Prostate gland (tissue), 2 donors: ENCODE measurements at places on chromosomes 7 and 10. TPM values are rescaled to one million over a fixed set of nuclear protein-coding genes. Genes with fewer than 3 reads are reported as not detected.

- DNase-seq: no peak
Observed at GRCh38 chr10:48288661-48289060, 14.2 kb upstream of the FRMPD2 start.

- no peak for DNase-seq
Observed at GRCh38 chr10:43822631-43823580, 174.2 kb upstream of the ZNF32 start.

DNA sequence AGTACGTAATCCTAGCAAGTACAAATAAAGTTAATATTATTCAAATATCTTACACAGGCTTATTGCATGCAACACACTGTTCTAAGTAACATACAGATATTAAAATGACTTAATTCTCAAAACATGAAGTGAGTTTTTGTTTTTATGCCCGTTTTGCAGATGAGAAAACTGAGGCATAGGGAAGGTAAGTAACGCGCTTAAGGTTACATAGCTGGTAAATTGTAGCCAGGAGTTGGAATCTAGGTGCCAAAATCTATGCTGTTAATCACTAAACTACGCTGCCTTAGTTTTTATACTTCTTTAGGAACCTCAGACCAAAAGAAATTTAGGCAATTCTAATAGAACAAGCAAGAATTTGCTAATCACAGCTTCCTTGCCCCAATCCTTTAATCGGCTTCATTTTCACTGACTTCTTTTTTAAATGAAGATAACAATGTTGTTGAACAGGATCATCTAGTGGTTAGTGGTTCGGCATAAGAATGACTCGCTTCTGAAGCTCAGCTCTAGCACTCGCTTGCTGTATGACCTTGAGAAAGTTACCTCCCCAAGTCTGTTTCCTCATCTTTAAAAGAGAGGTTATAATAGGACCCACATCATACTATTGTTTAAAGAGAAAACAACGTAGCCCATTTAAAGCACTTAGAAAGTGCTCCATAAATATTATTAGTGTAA lies 1.0 kb upstream of the LRRTM3 start:
- DNase-seq: no peak

GRCh38 chr10:107427016-107427415 lies 262.5 kb upstream of the SORCS1 start:
- DNase-seq: no peak

DNA sequence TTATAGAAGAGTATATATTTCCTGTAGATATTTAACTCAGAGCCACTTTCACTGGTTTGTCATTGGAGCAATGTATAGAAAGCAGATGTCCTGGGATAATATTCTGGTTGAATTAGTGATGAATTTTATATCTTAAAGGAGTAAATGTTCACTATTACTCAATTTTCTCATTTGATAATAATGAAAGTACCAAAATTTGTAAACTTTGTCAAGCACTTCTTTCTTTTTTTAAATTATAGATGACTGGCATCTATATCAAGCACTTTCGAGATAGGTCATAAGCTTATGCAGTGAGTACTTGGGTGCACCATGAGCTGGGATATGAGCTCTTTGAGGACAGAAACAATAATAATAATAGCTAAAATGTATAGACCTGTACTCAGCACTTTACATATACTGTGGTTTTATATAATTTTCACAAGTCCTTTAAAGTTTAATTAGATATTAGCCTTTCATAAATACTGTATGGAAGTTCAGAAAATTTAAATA lies 11.3 kb downstream of the RSBN1L start:
- DNase-seq: no peak

GRCh38 chr7:41825927-41826480 lies 123.1 kb upstream of the INHBA start:
- DNase-seq: no peak

DNA sequence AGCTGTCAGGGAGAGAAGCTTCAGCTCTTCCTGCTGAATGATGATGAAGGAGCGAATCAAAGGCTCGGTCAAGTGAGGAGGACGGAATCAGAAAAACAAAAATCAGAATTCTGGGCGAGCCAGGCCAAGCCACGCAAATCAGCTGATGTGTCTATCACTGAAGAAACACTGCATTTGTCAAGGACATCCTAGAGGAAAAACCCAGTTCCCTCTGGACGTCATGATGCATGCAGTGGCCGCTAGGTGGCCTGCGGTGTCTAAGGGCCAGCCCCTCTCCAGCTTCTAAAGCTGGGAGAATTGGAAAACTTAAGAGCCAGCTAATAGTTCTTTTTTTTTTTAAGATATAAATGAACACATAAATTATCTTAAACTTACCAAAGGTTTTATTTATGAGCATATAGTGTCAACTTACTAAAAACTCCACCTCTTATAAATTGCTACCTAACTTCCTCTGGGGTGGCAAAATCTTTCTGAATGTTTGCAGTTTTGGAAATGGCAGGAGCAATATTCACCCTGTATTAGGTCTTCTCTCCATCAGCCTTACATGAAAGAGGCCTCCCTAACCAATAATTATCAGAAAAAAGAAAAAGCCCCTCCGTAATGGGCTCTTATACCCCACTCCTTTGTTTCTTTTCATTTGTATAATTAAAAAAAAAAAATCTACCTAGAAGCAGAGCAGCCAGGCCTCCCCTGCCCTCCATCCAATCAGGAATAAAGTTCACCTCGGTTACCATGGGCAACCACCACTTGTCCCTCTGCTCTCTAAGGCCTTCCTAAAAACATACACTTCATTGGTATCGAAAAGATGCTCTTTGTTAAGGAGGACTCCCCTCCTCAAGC lies 186.8 kb downstream of the USP6NL start:
- DNase-seq: no peak

- no peak for DNase-seq
Observed at GRCh38 chr7:7819442-7820247, 101.2 kb upstream of the RPA3 start.

Gene MYL10
- total RNA-seq: not detected

Gene TMEM178B
- 5.2 TPM for total RNA-seq

DNA sequence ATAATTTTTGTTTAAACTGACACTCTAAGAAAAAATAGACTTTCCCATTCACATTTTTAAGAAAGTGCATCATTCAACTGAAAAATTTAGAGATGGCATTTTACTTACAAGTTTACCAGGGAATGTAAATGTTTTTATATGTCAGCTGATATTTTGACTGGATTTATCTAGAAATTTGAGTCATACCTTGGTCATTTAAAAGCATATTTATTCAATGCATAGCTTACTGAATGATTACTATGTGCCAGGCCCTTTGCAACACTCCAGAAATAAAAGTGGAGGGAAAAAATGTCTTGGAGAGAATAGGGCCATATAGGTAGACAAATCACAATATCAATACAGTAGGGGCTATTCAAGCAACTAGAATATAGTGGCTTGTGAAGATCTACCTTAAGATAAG lies 98.4 kb upstream of the FAM3C start:
- no peak for DNase-seq

- DNase-seq: no peak
Observed at GRCh38 chr10:63210611-63211196, 77.6 kb downstream of the NRBF2 start.

Gene LAMB1
- 15.5 TPM for total RNA-seq

Gene AKR1C1
- total RNA-seq: 18.7 TPM

DNA sequence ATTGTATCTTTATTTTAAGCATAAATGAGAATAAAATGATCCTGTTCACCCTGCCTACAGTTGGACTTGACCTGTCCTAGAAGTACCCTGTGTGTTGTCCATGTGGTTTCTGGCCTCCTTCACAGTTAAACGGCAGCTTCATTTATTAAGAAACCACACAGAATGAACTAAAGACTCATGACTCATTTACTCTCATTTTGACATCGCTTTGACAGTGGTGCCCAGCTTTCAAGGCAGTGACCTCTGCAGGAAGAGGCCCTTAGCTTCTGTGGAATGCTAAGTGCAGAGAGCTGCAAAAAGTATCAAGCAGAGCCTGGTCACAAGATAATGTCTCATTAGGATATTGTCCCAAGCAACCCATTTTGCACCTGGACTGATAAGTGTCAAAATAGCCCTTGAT lies 93.4 kb downstream of the AVL9 start:
- no peak for DNase-seq

- no peak for DNase-seq
Observed at GRCh38 chr7:156511426-156511825, 129.1 kb upstream of the RNF32 start.

DNA sequence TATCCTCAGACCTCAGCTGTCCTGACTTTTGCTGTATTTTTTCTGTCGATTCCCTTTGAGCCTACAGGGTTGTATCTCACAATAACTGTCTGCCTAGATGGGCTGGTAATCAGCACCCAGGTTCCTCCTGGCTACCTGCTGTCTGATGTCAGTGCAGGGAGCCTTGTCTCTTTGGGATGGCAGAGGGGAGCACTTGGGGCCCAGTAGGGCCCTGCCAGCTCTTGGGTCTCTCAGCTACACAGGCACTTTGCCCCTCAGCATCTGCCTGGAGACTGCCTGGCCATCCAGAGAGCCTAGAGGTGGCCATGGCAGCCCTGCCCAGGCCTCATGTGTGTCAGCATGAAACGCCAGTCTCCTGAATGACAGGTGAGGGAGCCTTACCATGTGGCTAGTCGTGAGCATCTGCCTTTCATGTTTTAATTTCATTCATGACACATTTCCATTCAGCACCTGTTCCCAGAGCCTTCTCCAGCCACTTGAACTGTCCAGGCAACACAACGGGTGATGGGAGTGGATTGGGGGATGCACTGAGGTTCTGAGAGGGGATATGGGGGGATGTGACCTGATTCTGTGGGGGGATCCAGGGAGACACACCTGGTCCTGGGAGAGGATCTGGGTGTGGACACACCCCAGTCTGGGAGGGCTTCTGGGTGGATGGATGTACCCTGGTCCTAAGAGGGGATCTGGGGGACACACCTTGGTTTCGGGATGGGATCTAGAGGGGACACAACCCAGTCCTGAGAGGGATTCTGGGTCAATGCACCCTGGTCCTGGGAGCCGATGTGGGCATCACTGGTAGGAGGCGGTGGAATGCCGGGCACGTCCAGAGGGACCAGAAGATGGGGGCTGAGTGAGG lies 21.9 kb downstream of the ADCY1 start:
- DNase-seq: no peak

DNA sequence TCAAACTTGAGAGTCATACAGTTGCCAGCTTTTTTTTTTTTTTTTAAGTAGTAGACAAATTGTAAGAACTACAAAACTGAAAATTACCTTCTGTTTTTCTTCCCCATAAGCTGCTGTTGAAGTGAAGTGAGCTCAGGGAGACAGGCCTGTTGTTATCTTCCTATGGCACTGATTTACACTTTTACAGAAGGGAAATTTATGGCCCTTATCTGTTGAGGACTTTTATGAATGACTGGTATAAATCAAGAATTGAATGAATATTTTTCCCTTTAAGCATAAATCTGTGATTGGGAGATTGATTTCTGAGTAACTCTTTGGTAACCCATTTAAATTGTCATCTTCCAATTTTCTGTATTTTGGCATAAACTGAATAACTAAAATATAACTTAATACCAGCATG lies 124.0 kb downstream of the SDK1 start:
- no peak for DNase-seq

- DNase-seq: no peak
Observed at GRCh38 chr7:34177476-34177875, 272.1 kb downstream of the BMPER start.
